ENCODE measurements at places on chromosomes 5 and 9.

- no peak for DNase-seq
These were observed 181.7 kb downstream of the KCTD16 start for GRCh38 chr5:144352330-144352729.

DNA sequence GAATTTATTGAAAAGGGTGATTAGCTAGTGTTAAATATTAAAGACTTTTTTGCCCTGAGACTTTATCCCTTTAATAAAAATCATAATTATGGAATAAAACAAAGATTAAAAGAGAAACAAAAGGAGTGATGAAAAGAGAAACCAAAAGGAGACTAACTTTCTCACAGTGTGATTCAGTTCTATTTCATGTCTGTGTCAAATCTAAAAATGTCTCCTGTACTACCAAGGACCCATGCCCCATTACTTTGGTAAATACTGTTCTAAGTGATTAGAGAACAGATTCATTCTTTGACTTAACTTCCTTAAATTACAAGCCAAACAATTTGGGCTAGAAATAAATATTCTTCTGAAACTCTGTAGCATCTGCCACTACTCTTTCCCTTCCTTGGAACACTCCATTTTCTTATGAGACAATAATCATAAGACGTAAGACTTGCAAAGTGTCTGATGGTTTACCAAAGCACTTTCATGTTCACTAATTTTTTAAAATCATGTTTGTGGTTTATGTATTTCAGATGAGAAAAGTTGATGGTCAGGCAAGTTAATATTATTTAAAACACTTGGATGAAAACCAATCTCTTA, 319.0 kb downstream of the EBF1 start:
- no peak for DNase-seq

GRCh38 chr5:175021841-175022625, 297.7 kb downstream of the MSX2 start:
- DNase-seq: no peak

- DNase-seq: no peak
These were observed 101.8 kb downstream of the SPRY4 start for GRCh38 chr5:142222866-142223558.

DNA sequence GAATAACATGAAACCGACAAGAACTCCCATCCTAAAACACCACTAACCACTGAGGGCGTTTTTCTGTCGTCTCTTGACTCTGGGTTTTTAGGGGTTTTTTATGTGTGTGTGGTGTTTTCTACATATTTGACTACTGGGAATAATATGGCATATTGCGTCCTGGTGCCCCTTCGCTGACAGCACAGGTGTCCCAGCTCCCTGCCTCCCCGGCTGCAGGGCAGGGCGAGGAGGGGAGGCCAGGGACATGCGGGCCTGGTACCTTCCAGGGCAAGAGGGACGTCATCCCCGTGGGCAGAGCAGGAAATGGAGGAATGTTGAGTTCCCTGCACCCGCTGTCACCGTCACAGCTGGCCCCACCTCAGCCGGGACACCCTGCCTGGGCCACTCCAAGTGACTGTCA, 34.8 kb downstream of the VAV2 start:
- no peak for DNase-seq

GRCh38 chr5:137753691-137754187, 424 bp downstream of the HNRNPA0 start:
- no peak for DNase-seq

- peak; percentile 91 for DNase-seq
These were observed 91.1 kb downstream of the ZNF608 start for GRCh38 chr5:124655251-124655917.

DNA sequence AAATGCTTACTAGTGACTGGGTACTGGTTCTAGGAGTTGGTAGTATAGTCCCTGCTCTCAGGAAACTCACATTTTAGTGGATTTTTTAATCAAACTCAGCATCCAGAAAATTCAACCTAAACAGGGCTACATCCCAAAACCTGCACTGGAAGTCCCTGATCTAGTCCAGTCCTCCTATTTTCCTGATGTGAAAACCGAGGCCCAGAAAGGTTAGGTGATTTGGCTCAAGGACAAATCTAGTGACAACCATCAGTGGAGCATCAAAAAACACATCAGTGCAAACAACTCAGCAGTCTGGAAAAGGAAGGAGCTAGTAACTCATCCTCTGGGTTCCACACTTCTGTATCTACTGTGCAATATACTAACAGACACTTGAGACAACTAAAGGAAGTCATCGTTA, 38.2 kb downstream of the SERINC5 start:
- DNase-seq: no peak

- no peak for DNase-seq
These were observed 3.0 kb upstream of the MACROH2A1 start for GRCh38 chr5:135402031-135402430.

GRCh38 chr5:121795511-121795910, 56.2 kb upstream of the FTMT start:
- DNase-seq: no peak

GRCh38 chr5:137791387-137791786, 37.2 kb upstream of the HNRNPA0 start:
- DNase-seq: no peak

GRCh38 chr5:141691286-141691866, 9.3 kb upstream of the ARAP3 start:
- DNase-seq: no peak

DNA sequence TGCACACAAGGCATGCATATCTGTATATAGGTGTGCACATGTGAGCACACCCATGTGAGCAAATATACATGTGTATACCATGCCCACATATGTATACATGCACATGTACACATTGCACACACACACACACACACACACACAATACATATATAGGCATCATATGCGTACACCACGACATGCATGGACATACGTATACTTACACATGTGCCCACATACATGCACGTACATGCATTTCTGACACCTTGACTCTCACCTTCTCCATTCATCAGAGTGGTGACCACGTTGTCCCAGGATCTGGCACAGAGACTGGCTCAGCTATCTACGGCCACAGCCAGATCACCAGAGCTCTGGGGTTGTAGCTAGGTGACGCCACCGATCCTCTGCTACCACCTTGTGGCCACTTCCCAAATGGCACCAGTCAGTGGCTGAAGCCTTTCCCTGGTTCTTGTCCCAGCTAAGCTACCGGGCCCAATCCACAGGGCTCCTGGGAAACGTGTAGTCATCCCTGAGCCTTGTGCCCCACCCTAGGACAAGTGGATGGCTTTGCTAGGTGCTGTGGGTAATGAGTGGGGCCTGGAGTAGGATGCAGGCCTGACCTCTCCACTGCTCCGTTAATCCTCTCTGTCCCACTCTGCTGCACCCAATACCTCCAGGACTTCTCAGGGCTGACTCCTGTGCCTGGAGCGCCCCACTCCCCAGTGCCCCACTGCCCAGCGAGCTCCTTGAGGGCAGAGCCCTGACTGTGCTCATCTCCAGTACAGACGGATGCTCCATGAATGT, 194.4 kb downstream of the RGS3 start:
- peak; percentile 80 for DNase-seq

- peak; percentile 69 for DNase-seq
These were observed 76.9 kb upstream of the MINAR2 start for GRCh38 chr5:129670957-129671500.

DNA sequence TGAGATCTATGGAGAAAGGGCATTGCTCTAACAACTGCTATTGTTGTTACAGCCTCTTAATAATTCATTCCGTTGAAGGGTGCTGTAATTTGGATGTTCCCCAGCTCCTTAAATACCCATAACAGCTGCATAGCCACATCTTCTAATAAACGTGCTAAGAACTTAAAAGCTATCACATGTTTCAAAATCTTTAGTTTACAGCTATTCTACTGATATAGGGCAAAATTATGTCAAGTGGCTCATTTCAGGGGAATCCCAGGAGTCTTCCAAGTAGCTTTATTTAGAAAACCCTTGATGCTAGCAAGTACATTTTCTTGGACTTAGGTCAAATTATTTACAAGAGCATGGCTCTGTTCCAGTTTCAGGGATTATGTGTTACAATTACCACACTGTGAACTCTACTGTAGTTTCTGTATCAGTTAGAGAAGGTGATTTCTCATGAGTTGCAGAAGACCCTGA, 990.4 kb upstream of the ACO1 start:
- peak; percentile 2 for DNase-seq

GRCh38 chr5:74641735-74642542, 1.4 kb upstream of the ENC1 start:
- DNase-seq: peak; percentile 88

- peak; percentile 36 for DNase-seq
These were observed 29.6 kb downstream of the MLLT3 start for GRCh38 chr9:20592673-20593072.

DNA sequence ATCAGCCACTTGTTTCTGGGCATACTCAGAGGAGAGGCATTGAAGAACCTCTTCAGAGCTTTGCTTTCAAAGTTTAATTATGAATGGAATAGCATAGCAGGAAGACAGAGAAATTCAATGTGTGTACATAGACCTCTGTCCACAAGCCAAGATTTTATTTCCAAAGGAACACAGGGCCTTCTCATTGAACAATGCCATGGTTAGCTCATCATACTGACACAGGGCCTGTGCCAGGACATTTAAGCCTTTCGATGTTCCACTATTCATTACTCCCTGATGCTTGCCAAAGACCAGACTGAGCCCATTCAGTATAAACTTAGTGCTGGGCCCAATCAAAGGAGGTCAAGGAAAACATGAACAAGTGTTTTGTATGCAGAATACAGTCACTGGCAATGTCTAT, 280.8 kb downstream of the FBXL17 start:
- DNase-seq: no peak

DNA sequence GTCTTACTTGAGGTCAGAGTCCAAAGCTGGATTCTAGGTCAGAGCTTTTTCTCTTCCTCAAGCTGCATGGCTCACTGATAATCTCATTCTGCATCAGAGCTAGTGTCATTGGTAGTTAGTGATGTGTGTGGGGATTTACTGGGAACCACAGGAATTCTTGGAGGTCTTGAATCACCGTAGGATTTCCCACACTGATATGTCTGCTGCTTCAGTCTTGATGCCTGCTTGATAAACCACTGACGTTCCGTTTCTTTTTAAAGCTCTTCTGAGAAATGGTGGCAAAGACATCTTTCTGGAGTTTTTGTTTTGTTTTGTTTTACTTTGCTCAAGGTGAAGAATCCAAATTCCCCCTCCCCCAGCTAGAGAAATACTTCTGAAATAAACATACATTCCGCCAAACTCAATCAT, 1.2 kb upstream of the GARIN3 start:
- DNase-seq: peak; percentile 82

DNA sequence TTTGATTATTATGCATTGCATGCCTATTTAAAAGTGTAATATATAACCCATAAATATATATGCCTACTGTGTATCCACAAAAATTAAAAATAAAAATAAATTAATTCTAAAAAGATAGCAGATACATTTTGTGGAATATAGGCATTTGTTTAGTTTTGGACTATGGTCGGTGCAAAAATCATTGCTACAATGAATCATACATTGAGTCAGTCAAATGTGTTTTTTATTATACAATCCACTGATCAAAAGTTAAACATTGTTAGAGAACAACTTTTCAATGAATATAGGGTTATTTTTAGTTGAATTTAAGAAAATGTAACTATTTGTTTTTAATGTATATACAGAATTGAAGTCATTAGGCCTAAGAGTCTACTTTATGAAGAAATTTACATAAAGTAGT, 885.9 kb downstream of the EFNA5 start:
- peak; percentile 32 for DNase-seq

GRCh38 chr5:135429301-135430134, 17.6 kb downstream of the DCANP1 start:
- no peak for DNase-seq

DNA sequence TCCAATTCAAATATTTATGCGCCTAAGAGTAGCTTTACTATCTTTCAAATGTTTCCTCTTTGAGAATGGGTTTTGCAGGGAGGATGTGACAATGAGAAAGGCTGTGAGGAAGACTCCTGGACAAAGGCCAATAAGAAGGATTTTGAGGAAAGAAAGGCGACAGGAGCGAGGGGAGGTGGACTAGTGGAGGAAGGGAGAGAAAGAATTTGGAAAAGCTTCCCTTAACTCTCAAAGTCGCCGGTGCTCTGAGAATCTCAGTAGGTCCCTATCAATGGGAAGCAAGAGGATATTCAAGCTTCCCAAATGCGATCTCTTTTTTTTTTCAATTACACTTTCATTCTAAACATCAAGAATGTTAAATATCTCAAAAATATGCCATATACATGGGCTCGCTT, 2.8 kb upstream of the CDC20B start:
- DNase-seq: no peak

DNA sequence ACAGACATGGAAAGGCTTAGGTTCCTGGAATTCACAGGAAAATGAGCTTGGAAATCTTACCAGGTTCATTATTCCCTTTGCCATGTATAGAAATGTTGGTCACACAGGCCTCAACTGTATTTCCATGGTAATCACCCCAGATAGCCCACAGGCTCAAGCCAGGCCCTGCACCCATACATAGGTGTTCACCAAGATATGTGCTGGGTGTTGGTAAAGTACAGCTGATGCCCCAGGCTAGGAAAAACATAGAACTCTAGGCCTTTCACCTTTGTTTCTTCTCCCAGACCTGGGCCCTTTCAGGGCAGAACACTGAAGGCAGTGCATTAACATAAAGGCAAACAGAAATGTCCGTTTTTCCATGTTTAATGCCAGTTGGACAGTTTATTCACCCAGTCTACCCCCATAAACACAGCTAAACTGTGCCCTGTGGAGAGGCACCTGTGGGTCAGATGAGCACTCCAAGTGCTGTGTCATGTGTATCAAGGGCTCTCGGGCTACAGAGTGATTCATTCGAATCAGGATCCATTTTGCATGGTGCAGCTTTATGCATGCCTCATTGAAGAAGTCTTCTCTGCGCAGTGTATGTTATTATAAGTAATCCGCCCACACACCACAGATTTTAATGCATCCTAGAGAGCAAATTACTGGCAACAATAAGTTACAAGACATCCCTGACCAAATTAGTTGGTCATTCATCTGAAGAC, 93.4 kb upstream of the SLC30A5 start:
- no peak for DNase-seq

GRCh38 chr9:85427772-85428171, 314.0 kb downstream of the AGTPBP1 start:
- no peak for DNase-seq

DNA sequence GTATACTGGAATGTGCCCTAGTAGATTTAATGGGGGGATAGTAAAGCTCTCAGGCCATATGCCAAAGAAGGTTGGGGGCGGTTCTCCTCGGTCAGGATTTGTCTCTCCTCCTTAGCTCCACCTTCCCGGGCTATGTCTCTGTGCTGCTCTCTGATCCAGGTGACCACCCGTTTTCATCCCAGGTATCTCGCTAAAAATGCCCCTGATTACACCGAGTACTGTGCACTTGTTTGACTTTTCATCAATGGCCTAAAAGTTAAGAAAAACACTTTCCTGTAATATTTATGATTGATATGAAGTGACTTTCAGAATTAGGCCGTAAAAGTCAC, 724 bp downstream of the NDUFS6 start:
- no peak for DNase-seq

- DNase-seq: no peak
These were observed 53.6 kb upstream of the FST start for GRCh38 chr5:53426878-53427277.

DNA sequence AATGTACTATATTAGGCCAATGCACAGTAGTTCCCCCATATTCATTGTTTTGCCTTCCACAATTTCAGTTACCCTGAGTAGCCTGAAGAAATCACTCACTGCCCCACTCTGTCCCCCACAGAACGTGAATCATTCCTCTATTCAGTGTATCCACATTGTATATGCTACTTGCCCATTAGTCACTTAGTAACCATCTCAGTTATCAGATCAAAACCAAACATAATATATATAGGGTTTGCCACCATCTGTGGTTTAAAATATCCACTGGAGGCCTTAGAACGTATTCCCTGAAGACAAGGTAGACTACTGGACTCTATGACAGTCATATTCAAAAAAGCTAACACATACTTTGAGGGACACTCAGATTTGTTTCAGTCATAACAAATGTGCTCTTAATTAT, 465.7 kb upstream of the RGMB start:
- DNase-seq: peak; percentile 89

GRCh38 chr5:179184521-179185050, 124.4 kb downstream of the ZNF354C start:
- DNase-seq: no peak
